ENCODE measurements at places on chromosomes 4 and X.

- no peak overlapping the region for H3K27ac ChIP-seq
- no peak overlapping the region for H3K4me3 ChIP-seq
- no peaks in the 10 kb centered on the region for H3K4me1 ChIP-seq
- no peaks in the 10 kb centered on the region for H3K27me3 ChIP-seq
- no peak for DNase-seq
- no peaks in the 10 kb centered on the region for H3K36me3 ChIP-seq
Measured at GRCh38 chr4:187887906-187888305, 107.7 kb upstream of the ZFP42 start.

DNA sequence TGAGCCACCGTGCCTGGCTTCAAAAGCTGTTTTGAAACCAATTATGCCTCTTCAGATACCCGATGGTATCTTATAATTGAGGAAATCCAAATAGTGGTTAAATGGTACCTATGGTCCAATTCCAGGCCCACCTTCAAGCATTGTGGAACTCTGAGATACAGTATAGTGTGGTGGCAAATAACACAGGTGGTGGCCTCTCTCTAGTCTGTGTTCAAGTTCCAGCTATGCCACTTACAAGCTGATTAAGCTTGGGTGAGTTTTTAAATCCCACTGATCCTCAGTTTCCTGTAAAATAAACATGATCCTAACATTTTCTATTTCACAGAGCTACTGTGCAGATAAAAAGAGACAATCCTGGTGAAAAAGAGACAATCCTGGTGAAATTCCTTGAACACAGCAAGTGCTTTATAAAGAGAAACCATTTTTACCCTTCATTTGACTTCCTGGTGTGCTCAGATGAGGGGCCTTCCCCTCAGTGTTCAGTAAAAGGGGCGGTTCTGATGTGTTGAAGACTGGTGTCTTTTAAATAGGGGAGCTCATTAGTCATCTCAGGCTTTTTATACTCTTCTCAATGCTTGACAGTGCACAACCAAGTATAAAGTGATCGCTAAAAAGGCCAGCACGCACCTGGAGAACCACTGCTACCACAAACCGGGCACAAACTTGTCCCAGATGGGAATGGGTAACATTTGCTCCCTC, 30.8 kb upstream of the CD40LG start:
- H3K27ac ChIP-seq, result peak overlapping the region; percentile 82
- peaks cover 5% of the 10 kb centered on the region for H3K36me3 ChIP-seq
- DNase-seq, result peak; percentile 34
- no peaks in the 10 kb centered on the region for H3K27me3 ChIP-seq
- no peak overlapping the region for H3K4me3 ChIP-seq
- H3K4me1 ChIP-seq, result peaks cover 73% of the 10 kb centered on the region

GRCh38 chr4:139689093-139689722, 23.6 kb downstream of the MGST2 start:
- H3K27ac ChIP-seq, result no peak overlapping the region
- no peaks in the 10 kb centered on the region for H3K27me3 ChIP-seq
- DNase-seq, result no peak
- H3K36me3 ChIP-seq, result peaks cover 24% of the 10 kb centered on the region

DNA sequence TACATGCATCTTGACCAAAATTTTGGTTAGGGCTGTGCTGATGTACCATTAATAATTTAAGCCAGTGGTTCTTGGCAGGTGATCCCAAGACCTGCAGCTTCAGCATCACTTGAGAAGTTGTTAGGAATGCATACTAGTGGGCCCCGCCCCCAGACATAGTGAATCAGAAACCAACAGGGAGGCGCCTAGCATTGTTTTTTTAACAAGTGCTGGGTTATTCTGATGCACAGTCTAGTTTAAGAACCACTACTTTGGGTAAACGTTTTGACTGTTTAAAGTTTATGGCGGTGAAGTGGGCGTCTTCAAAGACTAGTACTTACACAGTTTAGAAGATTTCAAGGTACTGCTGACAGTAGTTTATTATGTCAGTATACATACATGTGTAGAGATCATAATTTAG, 23.6 kb downstream of the FAM199X start:
- no peak overlapping the region for H3K4me3 ChIP-seq
- no peak overlapping the region for H3K27ac ChIP-seq
- no peak for DNase-seq
- no peaks in the 10 kb centered on the region for H3K4me1 ChIP-seq

- no peaks in the 10 kb centered on the region for H3K36me3 ChIP-seq
- H3K27me3 ChIP-seq, result no peaks in the 10 kb centered on the region
- H3K27ac ChIP-seq, result no peak overlapping the region
Measured at GRCh38 chrX:109270580-109271484, 211.1 kb downstream of the GUCY2F start.
